ENCODE measurements at places on chromosomes 3 and 15. TPM values are rescaled to one million over a fixed set of nuclear protein-coding genes. Genes with fewer than 3 reads are reported as not detected.

DNA sequence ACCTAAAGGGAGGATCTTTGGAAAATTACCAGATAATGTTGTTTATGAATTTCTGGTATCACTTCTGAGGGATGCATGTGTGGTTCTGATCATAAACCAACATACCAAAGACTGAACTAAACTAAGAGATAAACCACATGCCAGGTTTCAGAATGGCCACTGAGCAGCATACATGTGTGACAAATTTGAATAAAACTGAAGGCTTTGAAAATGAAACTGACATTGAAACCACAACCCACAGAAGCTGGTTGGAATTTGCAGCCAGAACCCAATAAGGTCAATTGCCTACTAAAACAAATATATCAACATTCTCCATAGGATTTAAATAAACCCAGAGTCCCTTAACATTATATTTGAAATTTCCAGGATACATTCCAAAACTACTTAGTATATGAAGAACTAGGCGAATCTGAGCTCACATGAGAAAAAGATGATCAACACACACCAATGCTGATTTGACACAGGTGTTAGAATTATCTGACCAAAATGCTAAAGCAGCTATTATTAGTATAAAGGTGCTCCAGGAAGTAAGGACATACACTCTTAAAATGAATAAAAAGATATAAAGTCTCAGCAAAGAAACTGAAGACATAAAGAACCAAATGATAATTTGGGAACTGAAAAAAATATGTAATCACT is 125.0 kb downstream of the ZNF280D start:
- no peak overlapping the region for H3K27ac ChIP-seq
- DNase-seq, result no peak
- H3K36me3 ChIP-seq, result no peaks in the 10 kb centered on the region
- H3K4me3 ChIP-seq, result no peak overlapping the region

DNA sequence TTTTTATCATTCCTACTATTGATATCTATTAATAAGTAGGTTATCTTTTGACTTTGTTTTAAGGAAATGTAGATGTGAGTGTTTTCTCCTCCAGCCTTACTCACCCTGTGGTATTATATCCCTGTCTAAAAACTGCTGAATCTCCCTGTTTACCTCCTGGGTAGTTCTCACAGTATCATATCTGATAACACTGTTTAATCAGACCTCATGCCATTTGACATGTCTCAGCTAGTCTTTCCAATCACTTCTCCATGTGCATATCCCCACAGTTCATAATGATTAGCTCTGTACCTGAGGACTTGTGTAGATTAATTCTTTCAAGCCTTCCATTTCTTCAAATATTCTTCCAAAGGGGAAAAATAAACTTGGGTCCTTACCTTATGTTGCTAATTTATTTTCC is 30.7 kb downstream of the DUOX2 start:
- peaks cover 23% of the 10 kb centered on the region for H3K27me3 ChIP-seq
- no peaks in the 10 kb centered on the region for H3K4me1 ChIP-seq
- H3K4me3 ChIP-seq, result no peak overlapping the region
- DNase-seq, result no peak
- no peaks in the 10 kb centered on the region for H3K36me3 ChIP-seq

- H3K36me3 ChIP-seq, result no peaks in the 10 kb centered on the region
- peaks cover 3% of the 10 kb centered on the region for H3K27me3 ChIP-seq
Observed at GRCh38 chr15:74200412-74200815, 2.2 kb downstream of the STRA6 start.

GRCh38 chr3:72678380-72678779 is 169.9 kb downstream of the SHQ1 start:
- no peak overlapping the region for H3K4me3 ChIP-seq
- no peaks in the 10 kb centered on the region for H3K27me3 ChIP-seq
- no peak overlapping the region for H3K27ac ChIP-seq
- no peak for DNase-seq
- H3K4me1 ChIP-seq, result no peaks in the 10 kb centered on the region

GRCh38 chr15:41780266-41780665 is 6.0 kb downstream of the MAPKBP1 start:
- DNase-seq, result peak; percentile 42
- H3K27ac ChIP-seq, result peak overlapping the region; percentile 38
- H3K4me3 ChIP-seq, result no peak overlapping the region
- no peaks in the 10 kb centered on the region for H3K27me3 ChIP-seq
- no peaks in the 10 kb centered on the region for H3K36me3 ChIP-seq
- peaks cover 55% of the 10 kb centered on the region for H3K4me1 ChIP-seq

The GOLGA8A gene
- 12.3 TPM for polyA plus RNA-seq

The SCN5A gene
- polyA plus RNA-seq, result 2.7 TPM

Data from endothelial cell of umbilical vein (primary cell).